ENCODE measurements at places on chromosomes 13 and 19.

DNA sequence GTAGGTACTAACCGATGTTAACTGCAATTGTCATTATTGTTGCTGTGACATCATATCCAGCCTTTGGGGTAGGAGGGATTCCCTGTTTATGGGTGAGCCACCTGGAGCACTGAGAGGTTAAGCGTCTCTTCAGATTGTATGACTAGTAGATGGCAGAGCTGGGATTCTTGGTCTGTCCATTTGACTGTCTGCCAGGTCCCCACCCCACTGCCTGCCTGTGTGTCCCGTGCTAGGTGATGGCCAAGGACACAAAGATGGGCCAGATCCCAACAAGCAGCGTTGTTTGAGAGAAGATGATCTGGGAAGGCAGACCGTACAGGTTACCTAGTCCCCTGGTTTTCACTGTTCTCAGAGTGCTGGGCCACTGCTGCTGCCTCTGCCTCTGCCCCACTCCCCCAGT, 16.6 kb downstream of the PPP2R1A start:
- no peak for DNase-seq

DNA sequence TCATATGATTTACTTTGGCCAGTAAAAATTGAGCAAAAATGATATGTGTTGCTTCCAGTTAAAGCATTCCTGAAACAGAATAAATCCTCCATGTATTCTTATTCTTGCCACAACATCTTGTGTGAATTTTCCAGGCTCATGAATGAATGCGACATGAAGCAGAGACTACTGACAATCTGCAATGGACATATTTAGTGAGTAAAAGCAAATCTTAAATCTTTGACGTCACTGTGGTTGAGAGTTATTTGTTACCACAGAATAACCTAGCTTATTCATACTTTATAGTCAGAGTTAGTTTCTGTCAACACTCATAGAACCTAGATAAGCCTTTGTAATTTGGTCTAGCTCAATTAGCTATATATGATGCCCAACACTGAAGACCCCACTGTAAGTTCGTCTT, 1443.1 kb downstream of the PCDH9 start:
- no peak for DNase-seq

DNA sequence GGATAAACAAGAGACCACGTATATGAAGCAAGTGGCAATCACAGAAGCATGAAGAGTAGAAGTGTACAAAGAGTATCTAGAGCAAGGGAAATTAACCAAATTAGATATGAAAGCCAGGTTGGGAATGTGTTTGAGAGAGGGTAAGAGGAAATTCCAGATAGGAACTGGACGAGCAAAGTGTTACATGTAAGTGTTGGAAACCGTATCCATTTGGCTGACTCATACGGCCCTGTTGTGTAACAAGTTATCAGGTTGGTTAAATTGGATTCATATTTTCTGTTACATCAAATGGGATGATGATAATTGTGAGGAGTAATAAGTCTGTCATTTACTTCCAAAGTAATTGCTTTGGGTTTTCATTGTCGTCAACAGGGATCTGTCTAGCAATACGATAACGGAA, 46.7 kb downstream of the RXFP2 start:
- no peak for DNase-seq

DNA sequence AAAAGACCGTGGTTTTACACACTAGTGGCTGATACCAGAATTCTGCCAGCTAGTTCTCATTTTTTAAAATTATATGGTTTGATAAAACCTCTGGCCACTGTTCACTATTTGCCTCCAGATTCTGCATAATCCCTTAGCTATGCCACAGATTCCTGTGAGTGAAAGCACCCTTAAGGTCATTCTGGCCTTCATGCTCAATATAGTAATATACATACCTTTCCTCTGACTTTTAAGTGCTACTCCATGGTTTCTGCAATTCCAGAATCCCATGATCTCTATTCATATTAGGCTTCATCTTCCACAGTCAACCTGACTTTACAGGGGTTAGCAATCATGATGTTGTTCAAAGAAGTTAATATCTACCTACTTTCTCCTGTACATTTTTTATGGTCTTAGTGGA, 274.1 kb upstream of the EDNRB start:
- no peak for DNase-seq

DNA sequence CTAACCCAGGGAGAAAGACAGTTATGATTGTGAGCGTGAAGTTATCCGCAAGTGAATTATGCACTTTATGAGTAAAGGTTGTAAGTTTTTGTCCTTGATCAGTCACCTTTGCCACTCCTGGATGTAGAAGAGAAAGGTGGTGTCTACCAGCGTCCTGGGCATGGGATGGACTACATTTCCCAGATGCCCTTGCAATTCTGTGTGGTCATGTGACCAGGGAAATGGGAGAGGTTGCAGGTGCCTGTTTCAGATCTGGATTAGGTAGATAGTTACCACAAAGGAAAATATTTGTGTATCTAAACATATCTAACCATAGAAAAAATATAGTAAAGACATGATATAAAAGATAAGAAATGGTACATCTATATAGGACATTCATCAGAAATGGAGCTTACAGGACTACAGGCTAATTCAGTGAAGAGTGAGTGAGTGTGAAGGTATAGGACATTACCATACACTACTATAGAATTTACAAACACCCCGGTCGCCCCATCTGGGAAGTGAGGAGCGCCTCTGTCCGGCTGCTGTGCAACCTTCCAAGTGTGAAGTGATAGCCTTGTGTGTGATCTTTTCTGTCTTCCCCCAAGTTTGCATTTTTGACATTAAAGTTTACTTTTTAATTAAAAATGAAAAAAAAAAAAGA, 51.6 kb upstream of the CACNA1A start:
- DNase-seq: no peak

DNA sequence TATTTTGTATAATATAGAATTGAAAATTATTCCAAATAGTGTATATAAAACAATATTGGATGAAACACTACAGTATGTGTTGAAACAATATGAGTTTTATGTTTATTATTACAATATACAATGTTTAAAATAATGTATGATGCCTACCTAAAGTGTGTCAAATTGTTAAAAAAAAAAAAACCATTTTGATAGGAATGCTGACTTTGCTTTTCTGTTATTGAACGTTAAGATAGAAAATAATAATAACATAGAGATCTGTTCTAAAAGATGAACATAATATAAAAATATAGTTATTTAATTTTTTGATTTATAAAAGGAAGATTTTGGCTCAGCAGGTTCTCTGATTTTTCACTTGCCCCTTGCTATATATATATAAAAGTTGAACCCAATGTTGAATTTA, 474.6 kb upstream of the ATXN8OS start:
- no peak for DNase-seq

DNA sequence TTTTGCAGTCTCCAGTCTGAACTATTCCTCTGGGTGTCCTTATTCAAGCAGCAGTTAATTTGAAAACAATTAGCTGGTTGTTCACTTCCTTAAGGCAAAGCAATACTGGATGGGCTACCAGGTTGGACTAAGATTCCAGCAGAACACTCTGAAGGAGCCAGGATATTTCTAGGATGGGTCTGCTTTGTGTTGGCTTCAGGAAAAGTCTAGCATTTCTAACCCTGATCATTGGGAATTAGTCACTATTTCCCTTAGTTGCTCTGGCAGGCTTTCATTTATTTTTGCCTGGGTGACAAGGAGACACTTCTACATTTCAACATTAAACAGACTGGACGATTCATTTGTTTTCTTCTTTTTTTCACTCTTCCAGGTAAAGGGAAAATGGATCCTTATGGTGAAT, 228.4 kb downstream of the ENOX1 start:
- DNase-seq: no peak

DNA sequence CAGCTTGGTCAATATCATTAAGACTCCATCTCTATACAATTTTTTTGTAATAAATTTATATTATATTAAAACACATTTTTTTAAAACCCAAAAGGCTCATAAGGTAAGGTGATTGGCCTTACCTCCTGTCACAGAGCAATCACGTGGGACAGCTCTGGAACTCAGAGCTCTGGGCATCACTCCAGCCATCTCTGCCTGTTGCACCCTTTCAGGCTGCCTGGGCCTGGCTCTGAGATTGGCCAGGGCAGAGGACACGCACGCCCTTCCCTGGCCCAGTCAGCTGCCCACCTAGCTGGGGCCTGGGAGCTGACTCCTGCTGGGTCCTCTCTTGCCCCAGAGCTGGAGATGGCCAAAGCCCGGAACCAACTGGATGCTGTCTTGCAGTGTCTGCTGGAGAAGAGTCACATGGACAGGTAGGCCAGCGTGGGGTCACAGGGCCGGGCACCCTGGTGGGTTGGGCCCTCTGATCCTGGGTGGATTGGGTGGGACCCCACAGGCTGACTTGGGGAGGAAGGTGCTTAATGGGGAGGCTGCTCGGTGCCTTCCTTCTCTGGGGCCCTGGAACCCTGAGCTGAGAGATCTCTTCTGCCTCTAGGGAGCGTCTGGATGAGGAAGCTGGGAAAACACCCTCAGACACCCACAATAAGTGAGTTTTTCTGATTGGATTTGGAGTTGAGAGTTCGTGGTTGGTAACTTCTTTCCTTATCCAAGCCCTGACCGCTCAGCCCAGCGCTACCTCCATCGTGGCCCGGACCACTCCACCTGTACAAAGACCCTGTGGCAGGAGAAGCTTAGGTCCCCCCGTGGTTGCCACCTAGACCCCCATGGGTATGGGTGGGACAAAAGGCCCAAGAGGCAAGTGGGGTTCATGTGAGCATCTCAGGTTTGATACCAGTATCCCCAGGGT, 3.7 kb downstream of the LIN37 start:
- no peak for DNase-seq

GRCh38 chr13:31767175-31767900, 28.0 kb downstream of the RXFP2 start:
- no peak for DNase-seq

GRCh38 chr13:53018690-53019647, 9.6 kb upstream of the OLFM4 start:
- DNase-seq: no peak

DNA sequence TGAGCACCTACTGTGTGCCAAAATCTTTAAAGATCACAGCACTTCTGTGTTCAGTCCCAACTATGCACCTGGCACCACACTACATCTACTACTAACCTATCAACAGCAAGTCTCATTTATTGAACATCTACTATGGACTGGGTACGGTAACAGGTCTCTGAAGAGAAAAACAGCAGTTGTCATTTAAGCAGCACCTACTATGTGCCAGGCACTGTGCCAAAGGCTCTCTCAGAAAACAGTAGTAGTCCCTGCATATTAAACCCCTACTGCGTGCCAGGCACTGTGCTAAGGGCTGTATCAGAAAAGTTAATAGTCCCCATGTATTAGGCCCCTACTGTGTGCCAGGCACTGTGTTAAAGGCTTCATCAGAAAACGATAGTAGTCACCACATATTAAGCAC, 106.2 kb downstream of the PTPRS start:
- DNase-seq: no peak

DNA sequence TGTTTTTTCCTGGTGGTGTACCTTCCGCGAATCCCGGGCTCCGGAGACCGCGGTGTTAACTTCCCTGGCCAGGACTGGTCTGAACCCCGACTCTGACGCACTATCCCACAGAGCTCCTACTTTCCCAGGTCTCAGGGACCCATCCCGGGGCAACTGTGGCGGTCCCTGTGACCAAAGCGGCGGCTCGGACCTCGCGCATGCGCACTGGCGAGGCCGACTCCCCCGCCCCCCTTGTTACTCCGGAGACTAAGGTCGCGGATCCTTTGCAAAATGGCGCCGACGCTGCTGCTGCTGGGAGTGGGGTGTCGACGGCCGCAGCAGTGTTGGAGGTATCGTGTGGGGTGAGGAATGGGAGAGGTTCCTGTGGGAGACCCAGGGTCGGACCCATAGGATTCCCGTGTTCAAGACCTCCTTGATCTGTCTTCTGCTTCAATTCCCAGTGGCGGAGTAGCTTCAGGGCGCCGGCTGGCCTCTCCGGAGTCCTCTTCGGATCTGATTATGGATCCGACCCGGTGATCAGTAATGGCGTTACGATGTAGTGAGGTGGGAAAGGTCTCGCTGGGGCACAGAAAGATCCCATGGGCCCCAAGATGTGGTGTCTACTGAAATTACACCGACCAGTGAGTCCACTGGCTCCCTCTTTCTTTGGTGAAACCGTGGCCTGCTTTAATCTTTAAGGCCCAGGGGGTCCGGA, 66.6 kb upstream of the ZNF527 start:
- DNase-seq: no peak

GRCh38 chr13:36801035-36801434, 18.0 kb upstream of the RFXAP start:
- DNase-seq: no peak

GRCh38 chr13:30647824-30648521, 30.3 kb downstream of the USPL1 start:
- DNase-seq: no peak

GRCh38 chr13:60755380-60756163, 358.6 kb downstream of the TDRD3 start:
- no peak for DNase-seq

- no peak for DNase-seq
These were observed 3.2 kb downstream of the POLD1 start for GRCh38 chr19:50387176-50387867.

DNA sequence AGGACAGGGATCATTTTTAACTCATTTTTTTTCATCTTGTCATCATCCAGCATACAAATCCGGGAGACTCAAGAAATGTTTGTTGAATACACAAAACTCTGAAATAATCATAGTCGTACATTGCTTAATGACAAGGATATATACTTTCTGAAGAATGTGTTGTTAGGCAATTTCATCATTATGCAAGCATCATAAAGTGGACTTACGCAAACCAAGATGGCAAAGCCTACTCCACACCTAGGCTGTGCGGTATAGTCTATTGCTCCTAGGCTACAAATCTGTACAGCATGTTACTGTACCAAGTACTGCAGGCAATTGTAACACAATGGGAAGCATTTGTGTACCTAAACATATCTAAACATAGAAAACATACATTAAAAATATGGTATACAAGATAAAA, 264.1 kb downstream of the TSHZ3 start:
- no peak for DNase-seq

DNA sequence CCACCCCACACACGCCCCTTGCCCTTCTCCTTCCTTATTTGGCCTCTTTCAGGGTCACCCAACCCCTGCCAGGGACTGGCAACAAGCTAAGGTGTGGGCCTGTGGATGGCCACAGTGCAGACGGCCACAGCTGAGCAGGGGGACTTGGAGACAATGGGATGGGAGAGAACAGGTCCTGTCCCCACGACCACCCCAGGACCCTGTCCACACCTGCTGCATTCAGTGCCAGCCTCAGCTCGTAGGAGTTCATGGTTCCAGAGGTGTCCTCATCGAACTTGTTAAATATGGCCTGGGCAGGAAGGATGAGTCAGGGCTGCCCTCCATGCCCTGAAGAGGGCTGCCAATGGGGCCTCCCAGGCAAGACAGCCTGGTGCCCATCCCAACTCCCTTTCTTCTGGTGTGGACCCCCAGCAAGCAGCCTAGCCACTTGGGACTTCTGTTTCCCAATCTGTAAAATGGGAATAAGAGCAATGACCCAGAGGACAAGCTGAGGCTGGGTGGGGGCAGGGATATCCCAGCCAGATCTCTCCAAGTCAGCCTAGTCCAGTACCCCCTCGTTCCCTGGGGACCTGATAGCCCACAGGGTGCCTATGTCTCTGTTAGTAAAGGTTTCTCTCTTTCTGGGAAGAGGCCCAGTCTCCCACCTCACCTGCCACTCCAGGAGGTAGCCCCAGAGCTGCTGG, 10.6 kb downstream of the CAPN12 start:
- DNase-seq: no peak

GRCh38 chr19:7983286-7983950, 22.0 kb downstream of the ELAVL1 start:
- no peak for DNase-seq

Measured in vagina (tissue), 2 donors.